T-cell (primary cell): ENCODE measurements at places on chromosomes 7 and 10. TPM values are rescaled to one million over a fixed set of nuclear protein-coding genes. Genes with fewer than 3 reads are reported as not detected.

The UCN3 gene
- total RNA-seq, result not detected

The PPP1R17 gene
- not detected for total RNA-seq

The NMT2 gene
- total RNA-seq, result 59.1 TPM

The SMKR1 gene
- 3.6 TPM for total RNA-seq

The AGBL3 gene
- total RNA-seq, result 2.5 TPM

GRCh38 chr10:48442809-48443177 lies 136.3 kb downstream of the MAPK8 start:
- DNase-seq, result no peak

- no peak for DNase-seq
Observed at GRCh38 chr10:19577381-19577780, 238.9 kb upstream of the PLXDC2 start.

DNA sequence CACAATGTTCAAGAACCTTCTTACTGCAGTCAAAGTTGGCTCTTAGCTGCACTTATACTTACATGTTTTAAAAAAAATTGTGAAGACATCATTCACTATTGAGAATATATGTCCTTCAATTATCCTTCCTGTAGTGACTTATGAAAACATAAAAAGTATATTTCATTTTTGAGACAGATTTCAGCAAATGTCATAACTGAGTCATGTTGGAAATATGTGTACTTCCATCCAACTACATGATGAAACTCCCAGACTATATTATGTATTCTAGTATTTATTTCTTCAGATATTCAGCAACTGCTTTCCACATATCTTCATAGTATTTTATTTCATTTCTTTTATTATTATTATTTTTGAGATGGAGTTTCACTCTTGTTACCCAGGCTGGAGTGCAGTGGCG lies 160.2 kb downstream of the ARHGAP12 start:
- DNase-seq, result no peak

DNA sequence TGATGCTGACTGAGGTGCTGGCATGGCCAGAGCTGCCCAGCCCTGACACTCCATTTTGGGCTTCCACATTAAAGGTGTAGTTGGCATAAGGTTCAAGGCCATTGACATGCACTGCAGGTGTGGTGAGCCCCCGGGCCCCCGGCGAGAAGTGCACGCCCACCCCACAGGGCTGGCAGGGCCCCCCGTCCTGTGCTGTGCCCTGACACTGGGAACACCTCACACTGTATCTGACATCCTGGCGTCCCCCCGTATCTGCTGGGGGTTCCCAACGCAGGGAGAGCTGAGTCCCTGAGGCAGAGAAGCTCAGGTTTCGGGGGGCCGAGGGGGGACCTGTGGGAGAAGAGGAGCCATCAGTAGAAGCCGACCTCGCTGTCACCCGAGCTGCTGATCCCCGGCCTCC lies 10.0 kb downstream of the EPHA1 start:
- DNase-seq, result no peak

DNA sequence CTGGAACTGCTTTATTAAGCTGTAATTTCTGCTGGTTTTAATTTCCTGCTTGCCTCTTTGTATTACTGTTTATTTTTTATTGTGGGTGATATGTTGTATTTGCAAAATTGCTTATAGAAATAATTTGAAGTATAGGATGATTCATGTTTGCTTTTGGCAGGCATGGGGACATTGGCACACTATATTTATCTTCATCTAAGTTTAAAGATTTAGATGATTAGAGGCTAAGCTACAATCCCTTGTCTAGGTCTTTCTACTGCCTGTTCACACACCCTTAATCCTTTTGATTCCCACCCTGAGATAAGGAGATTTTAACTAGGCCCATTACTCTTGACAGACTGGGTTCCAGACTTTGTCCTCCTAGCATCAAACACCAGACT lies 182.8 kb upstream of the KAT6B start:
- no peak for DNase-seq

DNA sequence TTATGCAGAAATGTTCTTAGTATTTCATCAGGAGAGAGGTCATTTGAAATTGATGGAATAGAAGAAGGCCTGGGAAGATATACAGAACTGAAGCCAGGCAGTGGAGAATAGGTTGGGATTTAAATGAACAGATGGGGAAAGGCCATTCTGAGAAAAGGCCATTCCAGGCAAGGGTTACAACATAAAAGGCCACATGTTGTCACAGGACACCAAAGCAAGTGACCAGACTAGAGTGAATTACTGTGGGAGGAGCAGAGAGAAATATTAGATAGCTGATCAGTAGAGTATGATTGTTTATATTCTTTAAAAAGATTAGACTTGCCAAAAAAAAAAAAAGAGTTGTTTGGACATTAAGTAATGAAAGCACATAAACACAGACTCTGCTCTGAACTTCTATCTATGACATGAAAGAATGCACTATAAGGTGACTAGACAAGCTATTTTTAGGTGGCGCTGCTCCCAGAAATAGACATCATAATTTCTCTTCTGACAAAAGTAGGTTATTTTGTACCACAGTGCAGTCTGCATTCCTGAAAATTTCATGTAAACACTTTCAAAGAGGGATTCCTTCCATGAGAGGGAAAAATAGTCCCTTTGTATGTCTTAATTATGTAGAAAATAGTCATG lies 55.2 kb upstream of the DKK1 start:
- DNase-seq, result no peak

- peak; percentile 66 for DNase-seq
Observed at GRCh38 chr7:39741942-39742623, 118.7 kb downstream of the RALA start.

GRCh38 chr7:47379629-47380324 lies 202.1 kb downstream of the TNS3 start:
- DNase-seq, result no peak

GRCh38 chr7:139340808-139341057 lies 404 bp upstream of the FMC1 start:
- DNase-seq, result no peak

GRCh38 chr10:122706947-122707346 lies 7.3 kb upstream of the C10orf120 start:
- DNase-seq, result no peak

DNA sequence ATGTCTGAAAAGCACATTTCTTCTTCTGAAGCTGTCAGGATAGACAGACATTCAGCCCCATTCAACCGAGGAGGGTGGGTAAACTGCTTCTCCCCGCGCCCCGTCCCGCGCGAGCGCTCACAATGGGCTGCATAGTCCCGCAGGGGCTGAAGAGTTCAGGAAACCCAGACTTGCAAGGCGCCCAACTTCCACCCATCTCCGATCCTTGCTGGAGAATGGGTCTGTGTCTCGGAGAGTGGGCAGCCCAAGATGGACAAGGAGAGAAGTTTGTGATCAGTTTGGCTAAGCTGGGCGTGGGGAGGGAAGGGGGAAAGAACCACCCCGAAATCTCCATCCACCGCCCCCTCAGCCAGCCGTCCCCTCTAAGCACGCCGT lies 686 bp downstream of the AASS start:
- peak; percentile 6 for DNase-seq

GRCh38 chr10:52066383-52066782 lies 247.7 kb upstream of the DKK1 start:
- DNase-seq, result no peak

DNA sequence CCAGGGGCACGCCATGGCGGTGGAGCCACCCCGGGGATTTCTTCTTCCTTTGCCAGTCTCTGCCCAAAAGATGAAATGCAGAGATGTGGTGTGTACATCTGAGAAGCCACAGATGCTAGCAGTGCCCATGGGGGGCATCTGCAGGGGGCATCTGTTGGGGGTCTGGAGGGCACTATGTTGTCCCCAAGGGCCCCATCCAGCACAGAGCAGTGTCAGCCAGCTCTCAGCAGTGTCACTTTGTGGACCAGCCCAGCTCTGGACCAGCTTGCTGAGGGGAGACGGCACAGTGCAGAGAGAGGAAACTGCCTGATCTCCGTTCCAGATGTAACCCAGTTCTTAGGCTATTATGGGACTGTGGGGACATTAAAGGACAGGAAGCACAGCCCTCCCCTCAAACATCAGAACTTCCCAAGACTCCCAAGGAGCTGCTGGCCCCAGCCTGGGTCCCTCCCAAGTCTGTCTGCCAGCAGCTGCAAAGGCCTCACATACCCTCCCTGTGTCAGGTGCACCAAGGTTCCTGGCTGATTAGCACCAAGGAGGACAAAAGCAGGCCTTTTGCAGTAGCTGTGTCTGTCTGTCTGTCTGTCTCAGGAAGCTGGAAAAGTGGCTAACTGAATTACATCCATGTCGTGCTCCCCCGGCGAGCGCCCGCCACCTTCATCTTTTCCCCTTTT lies 536.5 kb downstream of the PTPRN2 start:
- no peak for DNase-seq

GRCh38 chr7:19144661-19145433 lies at the start of gene FERD3L:
FERD3L (minus strand) TSS chr7:19145421; CDS start chr7:19145362, 59 bp downstream.
- DNase-seq, result no peak
